ENCODE measurements at places on chromosomes 16 and 17.

DNA sequence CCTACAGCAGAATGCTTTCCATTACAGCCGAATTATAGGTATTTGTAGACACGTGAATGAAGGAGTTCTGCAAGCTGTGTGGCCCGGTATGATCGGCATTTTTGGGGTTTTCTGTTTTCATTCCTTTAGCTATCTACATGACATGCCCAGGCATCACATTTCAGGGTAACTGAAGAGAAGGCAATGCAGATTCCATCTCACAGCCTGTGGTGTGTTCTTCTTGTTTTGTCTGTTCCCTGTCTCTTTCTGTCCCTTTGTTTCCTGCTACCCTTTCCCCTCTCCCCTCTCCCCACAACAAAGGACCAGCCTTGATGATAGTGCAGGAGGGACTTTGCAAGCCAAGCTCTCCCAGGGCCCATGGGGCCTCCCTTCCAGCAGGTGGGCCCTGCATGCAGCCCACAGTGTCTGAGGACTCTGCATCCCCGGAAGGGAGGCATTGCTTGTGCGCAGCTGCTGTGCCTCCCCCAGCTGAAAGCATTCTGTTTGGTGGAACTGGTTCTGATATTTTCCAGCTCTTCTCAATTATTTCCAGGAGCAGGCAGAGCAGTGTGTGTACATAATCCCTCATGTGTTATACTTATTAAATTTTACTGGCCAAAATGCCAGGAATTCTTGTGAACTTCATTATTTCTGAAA is 207.4 kb downstream of the RPTOR start:
- DNase-seq: no peak

DNA sequence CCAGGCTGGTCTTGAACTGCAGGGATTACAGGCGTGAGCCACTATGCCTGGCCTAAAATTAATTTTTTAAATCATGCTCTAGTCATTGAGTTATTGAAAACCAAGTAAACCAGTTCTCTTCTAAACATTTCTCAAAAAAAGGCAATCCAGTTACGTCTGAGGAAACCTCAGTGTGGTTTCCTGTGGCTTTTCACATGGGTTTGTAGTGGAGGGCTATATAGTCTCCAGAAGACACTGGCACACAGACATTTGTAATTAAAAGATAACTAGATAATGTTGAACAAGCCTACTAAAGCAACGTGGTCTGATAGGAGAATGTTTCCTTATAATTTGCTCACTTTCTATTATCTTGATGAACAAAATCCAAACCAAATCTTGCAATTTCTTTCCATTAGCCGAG is 5.2 kb upstream of the TOB1 start:
- no peak for DNase-seq

DNA sequence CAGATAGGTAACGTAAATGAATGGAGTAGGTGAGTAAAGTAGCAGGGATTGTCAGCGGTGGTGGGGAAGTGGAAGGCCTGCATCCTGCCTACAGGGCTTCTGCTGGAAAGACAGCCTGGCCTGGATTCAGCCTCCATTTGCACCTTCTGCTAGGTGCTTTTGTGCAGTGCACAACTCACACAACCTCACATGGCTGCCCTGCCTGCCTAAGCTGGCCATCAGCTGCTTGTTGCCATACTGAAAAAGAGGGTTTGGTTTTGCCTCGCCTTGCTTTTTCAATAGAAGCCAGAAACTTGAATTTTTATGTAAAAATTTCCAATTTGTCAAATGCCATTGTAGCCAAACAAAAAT is 36.3 kb downstream of the SOST start:
- no peak for DNase-seq

GRCh38 chr17:6456914-6457687 is 12.8 kb downstream of the PIMREG start:
- DNase-seq: no peak

GRCh38 chr17:49602783-49603182 is 27.1 kb downstream of the NXPH3 start:
- no peak for DNase-seq

GRCh38 chr17:4623249-4623648 is 18.2 kb downstream of the ALOX15 start:
- no peak for DNase-seq

- peak; percentile 76 for DNase-seq
Measured at GRCh38 chr17:9074131-9074530, 52.8 kb downstream of the NTN1 start.

DNA sequence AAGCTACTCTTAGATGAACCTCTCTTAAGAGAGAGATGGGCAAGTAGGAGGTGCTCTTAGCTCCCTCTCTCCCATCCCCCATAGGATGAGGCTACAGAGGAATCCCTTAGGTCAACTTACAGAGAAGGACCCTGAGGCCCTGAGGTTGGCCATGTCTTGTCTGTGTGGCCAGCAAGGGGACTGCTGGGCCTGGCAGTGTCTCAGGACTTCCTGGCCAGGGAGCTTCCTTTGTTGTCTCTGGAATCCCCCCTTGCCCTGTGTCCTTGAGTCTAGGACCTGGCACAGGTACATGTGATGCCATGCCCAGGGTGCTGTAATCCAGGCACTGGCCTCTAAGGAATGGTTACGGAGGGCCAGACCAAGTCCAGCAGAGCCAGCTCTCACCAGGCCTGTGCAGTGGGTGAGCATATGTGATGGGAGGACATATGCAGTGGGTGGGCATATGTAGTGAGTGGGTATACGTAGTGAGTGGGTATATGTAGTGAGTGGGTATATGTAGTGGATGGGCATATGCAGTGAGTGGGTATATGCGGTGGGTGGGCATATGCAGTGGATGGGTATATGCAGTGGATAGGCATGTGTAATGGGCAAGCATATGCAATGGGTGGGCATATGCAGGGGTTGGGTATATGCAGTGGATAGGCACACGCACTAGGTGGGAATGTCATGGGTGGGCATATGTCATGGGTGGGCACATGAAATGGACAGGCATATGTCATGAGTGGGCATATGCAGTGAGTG is 20.3 kb upstream of the PECAM1 start:
- no peak for DNase-seq

GRCh38 chr16:25340973-25341372 is 83.3 kb upstream of the ZKSCAN2 start:
- no peak for DNase-seq

GRCh38 chr17:50148226-50149090 is 2.0 kb downstream of the PPP1R9B start:
- no peak for DNase-seq

DNA sequence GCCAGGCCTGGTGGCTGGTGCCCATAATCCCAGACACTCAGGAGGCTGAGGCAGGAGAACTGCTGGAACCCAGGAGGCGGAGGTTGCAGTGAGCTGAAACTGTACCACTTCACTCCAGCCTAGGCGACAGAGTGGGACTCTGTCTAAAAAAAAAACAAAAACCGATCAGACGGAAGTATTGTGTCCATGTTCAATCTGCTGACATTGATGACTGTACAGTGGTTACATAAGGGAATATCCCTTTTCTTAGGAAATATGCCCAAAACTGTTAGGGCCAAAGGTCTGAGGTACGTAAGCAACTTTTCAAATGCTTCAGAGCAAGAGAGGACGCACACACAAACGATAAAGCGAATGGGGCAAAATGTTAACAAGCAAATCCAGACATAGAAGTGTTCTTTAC is 69.8 kb upstream of the DNAH17 start:
- DNase-seq: no peak

- no peak for DNase-seq
Measured at GRCh38 chr16:73275024-73275423, 227.1 kb upstream of the ZFHX3 start.

DNA sequence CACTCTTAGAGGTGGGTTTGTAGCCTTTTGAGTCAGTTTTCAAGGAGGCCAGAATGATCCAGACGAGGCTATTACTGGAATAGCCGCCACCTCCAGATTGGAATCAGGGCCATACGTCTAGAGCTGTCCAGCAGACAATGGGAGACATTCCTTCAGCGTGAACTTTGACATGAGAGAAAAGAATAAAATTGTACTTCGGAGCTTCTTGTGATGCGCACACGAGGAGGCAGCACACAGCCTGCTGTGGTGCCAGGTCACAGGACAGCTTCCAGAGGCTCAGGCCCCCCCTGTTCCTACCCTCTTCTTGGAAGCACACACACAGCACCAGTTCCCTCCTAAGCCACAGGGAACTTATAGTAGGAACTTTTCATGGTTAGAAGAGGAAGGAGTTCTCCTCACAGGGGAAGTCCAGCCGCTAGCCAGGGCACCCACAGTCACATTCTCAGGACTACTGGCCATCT is 81.0 kb downstream of the VPS53 start:
- no peak for DNase-seq
